Activated naive CD4-positive, alpha-beta T cell (primary cell): ENCODE measurements at places on chromosomes 5 and 9.

DNA sequence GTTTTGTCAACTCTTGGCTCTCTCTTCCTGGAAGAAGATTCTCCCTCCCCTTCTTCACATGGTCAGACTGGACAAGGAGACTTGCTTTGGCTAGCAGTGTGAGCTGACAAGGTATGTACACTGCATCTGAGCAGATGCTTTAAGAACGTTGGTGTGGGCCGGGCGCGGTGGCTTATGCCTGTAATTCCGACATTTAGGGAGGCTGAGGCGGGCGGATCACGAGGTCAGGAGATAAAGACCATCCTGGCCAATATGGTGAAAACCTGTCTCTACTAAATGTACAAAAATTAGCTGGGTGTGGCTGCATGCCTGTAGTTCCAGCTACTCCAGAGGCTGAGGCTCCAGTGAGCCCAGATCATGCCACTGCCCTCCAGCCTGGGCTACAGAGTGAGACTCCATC is 26.4 kb upstream of the SEMA5A start:
- no peak for DNase-seq

- no peak for DNase-seq
Observed at GRCh38 chr5:171678646-171679045, 107.0 kb upstream of the SMIM23 start.

DNA sequence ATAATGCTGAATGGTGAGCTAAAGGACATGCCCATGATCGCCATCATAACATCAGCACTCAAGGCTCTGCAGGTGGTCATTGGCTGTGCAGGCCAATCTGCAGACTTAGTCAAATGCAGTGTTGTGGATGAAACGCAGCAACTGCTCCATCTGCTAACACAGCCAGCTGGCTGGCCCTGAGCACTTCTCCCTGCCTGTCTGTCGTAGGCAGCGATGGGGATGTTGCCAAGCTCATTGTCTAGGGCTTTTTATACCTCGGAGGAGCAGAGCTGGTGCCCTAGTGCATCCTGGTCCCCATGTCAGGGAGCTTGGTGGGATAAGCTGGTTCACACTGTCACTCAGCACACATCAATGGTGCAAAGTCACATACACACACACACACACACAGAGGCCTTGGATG is 189.4 kb downstream of the TENT4A start:
- DNase-seq: no peak

DNA sequence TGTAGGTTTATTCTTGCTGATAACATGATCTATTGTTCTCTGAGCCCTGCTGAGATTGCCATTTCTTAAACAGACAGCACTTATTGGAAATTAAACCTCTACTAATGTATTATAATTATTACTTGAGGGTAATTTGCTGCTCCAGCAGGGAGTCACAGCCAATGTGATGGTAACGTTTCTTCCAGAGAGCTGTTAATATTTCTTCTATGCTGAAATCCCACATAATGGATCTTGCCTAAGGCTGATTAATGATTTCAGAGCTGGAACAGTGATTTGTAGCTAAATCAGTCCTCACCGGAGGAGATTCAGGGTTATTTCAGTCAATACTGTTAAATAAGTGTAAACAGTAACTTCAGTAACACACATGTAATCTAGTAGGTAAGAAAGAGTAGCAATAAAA is 170.1 kb downstream of the CDH12 start:
- DNase-seq: no peak

DNA sequence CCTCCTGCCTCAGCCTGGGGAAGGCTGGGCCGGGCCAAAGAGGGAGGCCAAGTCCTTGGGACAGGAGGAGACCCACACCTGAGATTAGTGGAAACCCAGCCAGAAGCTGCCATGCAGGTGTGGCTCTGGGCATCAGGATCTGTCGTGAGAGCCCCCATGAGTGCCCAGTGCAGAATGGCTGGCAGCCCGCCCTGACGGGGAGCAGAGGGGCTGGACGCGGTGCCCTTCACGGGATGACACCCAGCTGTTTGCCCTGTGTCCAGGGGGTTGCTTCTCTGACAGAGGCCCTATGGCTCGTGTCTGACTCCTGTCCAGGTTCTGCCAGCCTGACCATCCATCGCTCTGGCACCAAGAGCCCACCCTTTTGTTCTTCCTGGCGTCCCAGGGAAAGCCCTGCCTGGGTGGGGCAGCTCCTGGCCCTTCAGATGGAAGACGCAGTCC is 8.5 kb downstream of the DIPK1B start:
- DNase-seq: no peak
